ENCODE measurements at places on chromosomes 4 and X.

GRCh38 chr4:147587041-147587440 is 30.2 kb upstream of the TMEM184C start:
- DNase-seq = no peak

GRCh38 chrX:19721726-19722370 is 165.6 kb downstream of the SH3KBP1 start:
- no peak for DNase-seq

- DNase-seq = no peak
These were observed 138.3 kb upstream of the PUDP start for GRCh38 chrX:7286168-7286837.

DNA sequence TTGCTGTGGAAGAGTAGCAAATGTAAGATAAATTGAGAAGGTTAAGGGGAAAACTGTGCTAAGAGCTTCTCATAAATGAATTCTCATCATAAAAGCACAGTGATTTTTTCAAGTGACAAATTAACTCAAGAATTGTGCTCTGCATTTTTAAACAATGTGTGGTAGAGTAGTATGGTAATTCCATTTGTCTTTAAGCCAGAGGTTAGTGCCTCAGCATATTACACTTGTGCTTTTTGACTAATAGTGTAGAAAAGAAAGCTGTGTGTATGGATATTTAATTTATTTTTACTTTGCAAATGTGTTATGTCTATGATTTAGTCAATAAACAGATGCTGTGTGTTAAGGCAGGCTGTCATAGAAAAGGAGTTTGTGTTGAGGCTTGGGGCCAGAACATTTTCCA is 61.0 kb downstream of the FHIP1A start:
- no peak for DNase-seq

DNA sequence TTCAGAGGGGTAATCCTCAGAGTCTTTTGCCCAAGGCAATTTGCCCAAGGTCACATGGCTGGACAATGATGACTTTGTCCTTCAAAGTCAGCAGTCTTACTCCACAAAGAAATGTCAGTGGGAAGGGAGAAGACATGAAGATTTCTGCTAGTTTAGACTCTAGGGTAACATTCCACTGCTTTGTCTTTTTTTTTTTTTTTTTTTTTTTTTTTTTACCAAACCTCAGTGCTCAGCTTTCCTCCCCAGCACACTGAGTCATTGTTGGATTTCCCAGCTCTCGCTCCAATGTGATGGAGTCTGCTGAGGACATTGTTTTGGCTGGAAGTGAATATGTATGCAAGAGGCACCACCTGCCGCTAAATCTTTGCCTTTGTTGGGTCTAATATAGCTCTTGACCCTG is 7.2 kb upstream of the C1QTNF7 start:
- no peak for DNase-seq

DNA sequence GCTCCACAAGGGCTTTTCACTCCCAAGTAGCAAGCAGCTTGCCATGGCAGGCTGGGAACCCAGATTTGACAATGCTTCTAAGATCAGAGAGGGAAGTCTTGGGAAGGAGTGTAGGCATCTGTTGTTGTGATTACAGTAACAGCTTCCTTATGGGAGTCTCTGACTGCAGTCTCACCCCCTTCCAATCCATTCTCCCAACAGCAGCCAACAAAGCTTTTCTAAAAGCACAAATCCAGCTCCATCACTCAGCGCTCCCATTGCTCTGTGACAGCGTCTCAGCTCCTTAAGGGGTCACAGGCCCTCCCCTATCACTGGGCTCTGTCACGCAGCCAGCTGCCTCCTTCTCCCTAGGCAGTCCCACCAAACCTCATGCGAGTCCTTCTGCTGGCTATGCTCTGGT is 7.1 kb downstream of the IGFBP7 start:
- DNase-seq = no peak

DNA sequence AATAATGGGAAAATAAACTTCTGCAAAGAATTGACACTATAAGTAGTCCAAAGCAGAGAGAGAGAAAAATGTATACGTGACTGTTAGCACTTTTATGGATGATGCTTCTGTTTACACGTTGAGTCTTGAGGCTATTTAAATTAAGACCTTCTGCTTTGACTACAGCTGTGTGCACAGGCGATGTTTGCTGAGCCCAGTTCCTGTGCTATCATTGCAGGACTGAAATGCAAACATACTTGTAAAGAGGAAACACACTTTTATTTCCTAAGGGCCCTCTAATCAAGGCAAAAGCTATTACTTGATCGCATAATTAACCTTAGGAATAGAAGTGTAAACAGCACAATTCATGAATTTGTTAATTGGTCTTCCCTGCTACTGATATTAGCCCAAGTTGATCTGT is 226.9 kb downstream of the FBXW7 start:
- DNase-seq = no peak

DNA sequence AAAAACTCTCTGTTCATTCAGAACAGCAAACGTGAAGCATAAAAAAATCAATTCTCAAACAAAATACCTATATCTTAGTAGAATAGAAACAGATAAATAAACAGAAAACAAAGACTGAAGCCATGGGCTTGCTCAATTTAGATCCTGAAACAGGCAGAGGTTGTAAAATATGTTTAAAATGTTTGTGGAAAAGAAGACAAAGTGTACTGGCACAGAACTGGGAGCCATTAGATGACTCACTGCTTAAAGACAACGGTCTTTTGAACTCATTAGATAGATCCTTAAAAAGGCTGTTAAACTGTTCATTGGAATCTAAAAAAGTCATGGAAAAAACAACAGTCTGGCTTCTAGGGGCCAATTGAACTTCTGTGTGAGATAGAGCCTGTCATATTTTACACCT is 247.0 kb upstream of the NDST4 start:
- DNase-seq = no peak

DNA sequence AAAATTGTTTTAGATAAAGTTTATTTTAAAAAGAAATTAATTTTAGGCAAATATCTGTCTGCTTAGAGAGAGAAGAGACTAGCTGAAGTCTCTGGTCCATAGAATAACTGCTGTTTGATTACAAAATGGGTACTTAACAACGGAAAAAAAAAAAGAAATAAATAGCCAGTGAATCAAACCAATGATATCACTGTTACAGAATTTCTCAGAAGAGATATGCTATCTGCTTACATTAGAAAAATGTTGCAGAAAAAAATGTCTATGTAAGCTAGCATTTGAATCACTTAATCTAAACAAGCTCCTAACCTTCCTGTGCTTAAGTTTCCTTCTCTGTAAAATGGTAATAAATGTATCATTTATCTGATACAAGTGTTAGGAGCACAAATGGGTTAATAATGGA is 189.9 kb downstream of the IL15 start:
- no peak for DNase-seq

DNA sequence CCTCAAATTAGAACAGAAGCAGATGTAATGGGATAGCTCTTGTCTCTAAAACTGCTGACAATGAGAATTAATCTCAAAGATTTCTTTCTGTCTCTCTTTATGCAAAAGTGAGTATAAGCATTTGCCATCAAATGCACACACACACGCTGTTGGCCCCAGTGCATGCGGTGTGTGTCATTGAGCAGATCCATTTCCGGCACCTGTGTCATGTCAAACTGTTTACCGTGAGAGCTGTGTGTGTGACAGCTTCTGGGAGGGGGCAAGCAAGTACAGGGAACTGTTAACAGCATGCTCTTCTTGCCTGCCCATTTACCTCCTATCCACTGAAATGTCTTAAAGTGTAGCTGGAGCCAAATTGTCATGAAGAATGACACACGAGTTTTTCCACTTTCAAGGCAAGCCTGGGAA is 297.9 kb upstream of the FAT4 start:
- no peak for DNase-seq

DNA sequence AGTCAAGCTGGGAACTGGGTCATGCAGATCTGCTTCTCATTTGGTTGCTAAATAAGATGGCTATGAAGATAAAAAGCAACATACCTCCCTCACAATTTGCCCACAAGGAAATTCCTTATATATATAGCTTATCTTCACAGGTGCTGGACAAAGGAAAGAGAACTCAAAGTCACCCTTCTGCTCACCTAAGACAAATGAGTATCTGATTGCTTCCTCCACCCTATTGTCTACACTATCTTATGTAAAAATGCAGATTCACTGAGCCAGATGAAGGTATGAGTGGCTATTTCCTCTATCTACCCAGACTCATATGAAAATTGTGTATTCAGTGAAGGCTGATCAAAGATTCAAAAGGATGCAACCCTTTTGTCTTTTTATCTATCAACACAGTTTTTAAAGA is 50.8 kb downstream of the CHM start:
- DNase-seq = no peak

DNA sequence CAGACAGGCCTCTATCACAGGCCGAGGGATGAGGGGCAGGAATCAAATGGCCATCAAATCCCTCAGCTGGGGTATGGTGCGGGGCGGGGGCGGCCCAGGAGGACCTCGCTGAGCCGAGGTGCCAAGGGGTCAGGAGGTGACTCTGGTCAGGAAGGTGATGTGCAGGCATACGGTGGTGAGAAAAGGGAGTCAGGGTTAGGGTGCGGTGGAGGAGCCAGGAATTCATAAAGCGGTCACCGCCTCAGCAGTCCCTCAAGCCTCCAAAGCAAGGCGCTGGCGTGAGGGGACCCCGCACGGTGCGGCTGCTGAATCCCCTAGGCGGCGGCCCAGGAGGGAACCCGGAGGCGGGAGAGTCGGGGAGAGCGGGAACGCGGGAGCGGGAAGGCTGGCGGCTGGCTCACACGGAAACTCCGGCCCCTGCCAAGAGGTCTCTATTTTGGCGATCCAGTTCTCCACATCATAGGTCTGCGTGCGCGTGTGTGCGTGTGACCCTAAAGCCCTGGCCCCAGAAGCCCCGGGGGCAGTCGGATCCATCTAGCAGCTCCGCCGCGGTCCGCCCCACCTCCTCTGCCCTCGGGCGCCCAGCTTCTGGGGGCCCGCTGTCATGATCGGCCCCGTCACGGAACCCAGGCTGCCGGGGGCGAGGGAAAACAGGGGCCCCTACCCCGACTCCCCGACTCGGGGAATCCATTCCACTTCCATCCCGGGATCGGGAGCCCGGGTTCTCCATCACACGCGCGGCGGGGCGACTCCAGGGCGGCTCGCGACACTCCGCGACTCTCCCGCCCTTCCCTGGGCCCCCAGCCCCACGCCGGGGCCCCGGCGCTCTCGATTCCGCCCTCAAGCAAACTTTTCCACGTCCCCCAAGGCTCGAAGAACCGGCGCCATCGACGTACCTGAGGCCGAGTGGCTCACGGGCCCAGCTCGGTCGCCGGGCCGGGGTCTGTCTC is 593 bp downstream of the ELF4 start:
- peak; percentile 50 for DNase-seq

DNA sequence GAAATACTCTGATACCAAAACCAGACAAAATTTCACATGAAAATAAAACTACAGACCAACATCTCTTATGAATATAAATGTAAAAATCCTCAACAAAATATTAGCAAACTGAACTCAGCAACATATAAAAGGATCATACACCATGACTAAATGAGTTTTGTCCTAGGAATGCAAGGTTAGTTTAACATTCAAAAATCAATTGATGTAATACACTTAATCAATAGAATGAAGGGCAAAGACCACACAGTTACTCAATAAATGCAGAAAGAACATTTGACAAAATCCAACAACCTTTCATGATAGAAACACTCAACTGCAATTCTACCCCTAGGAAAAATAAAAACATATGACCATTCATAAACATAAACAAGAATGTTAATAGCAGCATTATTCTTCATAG is 50.2 kb upstream of the DCTD start:
- DNase-seq = no peak

- DNase-seq = no peak
These were observed 5.1 kb upstream of the DCLK2 start for GRCh38 chr4:150072906-150073714.

- no peak for DNase-seq
These were observed 76.5 kb upstream of the NRK start for GRCh38 chrX:105745863-105746262.
